ENCODE measurements at places on chromosomes 3 and 15. TPM values are rescaled to one million over a fixed set of nuclear protein-coding genes. Genes with fewer than 3 reads are reported as not detected.

- DNase-seq: no peak
Observed at GRCh38 chr15:58047149-58047548, 18.4 kb downstream of the ALDH1A2 start.

- no peak for DNase-seq
Observed at GRCh38 chr3:81638480-81638879, 123.0 kb downstream of the GBE1 start.

- no peak for DNase-seq
Observed at GRCh38 chr3:54447427-54447826, 325.1 kb downstream of the CACNA2D3 start.

DNA sequence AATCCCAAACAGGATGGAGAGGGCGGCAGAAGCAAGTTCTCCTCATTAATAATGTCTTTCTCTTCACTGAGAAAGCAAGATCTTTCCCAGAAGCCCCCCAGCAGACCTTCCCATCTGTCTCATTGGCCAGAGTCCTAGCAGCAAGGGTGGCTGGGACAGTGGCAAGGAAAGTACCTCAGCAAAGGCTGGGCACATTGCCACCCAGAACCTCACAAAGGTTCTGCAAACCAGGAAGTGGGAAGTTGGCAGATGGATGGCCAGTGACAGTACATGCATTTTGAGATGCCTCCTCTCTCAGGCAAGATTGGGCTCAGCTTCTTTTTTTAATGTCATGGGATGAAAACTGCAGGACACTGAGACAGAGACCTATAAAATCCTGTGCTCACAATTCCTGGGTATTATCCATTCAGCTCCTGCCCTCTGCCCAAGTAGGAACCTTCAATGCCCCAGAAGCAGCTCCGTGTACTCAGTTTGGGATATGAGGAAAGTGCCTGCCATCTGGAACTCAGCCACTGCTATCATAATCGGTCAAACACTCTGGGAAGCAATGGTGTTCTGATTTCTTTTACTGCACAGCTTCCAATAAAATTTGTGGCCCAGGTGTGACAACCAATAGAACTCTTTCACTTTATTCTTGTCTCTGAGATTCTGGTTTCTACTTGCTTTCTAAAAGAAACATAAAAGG, 25.5 kb downstream of the DPH3 start:
- DNase-seq: no peak

DNA sequence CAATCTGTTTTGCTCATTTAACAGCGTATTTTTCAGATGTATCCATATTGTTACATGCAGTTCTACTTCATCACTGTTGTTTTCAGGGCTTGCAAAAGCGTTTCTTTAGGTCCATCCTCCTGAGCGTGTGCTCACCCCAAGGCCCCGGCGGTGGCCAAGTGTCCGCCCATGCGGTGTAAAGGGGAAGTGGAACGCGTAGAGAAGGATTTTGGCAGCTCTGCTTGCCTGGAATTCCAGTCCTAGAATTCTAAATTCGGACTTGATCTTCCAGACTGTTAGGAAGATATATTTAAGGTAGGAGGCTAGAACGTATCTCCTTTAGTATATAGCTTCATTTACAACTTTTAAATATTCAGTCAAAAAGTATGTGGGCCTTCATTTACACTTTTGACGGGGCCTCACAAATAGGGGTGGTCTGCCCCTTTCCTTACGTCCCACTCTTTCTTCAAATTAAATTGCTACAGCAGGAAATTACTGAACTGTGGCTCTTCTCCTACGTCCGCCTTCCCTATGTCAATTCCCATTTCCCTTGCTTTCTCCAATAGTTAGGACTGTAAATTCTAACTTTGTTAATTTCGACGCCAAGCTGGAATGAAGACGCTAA, 609 bp upstream of the TBC1D23 start:
- DNase-seq: peak; percentile 51

- no peak for DNase-seq
Observed at GRCh38 chr3:117589454-117589853, 879.9 kb downstream of the TUSC7 start.

DNA sequence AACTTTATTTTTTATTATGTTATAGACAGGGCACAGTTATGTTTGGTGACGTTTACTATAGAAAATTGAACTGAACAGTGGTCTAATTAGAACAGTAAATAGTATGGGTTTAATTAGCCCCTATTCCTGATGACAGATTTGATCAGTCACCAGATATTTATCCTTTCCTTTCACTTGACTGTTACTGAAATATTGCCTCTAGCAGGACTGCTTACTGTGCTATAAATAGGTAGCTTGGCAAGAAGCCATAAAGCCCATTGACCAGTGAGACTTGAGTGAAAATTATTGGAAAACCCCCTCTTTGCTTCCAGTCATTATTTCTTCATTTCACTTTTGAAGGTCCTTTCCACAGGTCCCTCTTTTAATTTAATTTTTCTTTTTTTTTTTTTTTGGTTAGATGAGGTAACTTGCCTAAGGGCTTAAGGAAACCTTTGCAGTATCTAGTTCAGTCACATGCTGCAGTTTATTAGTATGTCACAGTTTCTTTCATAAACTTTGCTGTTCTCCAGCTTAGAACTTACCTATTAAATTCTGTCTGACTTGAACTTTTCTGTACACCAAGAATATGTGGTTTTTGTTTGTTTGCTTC, 115.6 kb downstream of the ADAMTSL3 start:
- no peak for DNase-seq

The ZNF280D gene
- total RNA-seq: 28.6 TPM

Data from IMR-90 (cell line).